Lung (tissue), 17 donors: ENCODE measurements at places on chromosomes 7 and 10. TPM values are rescaled to one million over a fixed set of nuclear protein-coding genes. Genes with fewer than 3 reads are reported as not detected.

GRCh38 chr7:68770649-68771048 is 827.6 kb upstream of the AUTS2 start:
- no peaks in the 10 kb centered on the region for H3K27me3 ChIP-seq
- H3K27ac ChIP-seq = no peak overlapping the region
- no peak overlapping the region for H3K4me3 ChIP-seq
- no peaks in the 10 kb centered on the region for H3K4me1 ChIP-seq
- DNase-seq = peak; percentile 50
- no peaks in the 10 kb centered on the region for H3K36me3 ChIP-seq

DNA sequence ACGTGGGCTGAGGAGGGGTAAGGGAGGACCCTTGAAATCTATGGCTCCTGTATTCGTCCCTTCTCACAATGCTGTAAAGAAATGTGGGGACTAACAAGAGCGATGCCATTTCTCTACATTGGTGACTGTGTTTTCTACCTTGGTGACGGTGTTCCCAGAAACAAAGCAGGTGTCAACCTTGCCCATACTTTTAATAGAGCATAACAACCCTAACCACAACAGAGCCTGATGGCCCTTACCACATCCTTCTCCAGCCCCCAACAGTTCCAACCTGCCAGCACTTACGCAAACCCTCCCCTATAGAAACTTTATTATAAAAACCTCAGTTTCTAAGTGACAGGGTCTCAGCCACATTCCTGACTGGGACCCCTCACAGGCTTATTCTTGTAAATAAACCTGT is 28.2 kb upstream of the ADCYAP1R1 start:
- no peaks in the 10 kb centered on the region for H3K36me3 ChIP-seq
- DNase-seq = no peak
- H3K4me1 ChIP-seq = no peaks in the 10 kb centered on the region
- no peak overlapping the region for H3K4me3 ChIP-seq
- H3K27ac ChIP-seq = no peak overlapping the region

- no peaks in the 10 kb centered on the region for H3K27me3 ChIP-seq
- no peak for DNase-seq
- H3K4me3 ChIP-seq = no peak overlapping the region
- H3K36me3 ChIP-seq = no peaks in the 10 kb centered on the region
- H3K27ac ChIP-seq = no peak overlapping the region
- H3K4me1 ChIP-seq = peaks cover 17% of the 10 kb centered on the region
These were observed 22.0 kb upstream of the SLF2 start for GRCh38 chr10:100890673-100891317.

DNA sequence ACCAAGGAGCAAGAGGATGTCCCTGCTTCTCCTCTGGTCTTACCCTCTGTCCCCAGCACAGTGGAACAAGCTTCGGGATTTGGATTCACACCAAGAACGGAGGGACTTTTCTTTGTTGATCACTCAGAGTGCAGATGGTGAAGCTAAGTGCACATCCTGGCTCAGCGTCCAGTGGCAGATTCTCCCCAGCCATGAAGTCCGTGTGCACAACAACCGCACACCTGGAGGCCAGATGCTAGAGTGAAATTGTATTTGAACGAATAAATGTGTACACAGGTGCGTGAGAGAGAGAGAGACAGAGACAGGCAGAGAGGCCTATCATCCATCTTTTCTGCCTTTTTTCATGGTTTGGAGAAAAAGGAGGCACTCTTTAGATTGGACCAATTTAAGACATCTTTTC is 31.5 kb downstream of the ASB13 start:
- peaks cover 2% of the 10 kb centered on the region for H3K4me1 ChIP-seq
- peaks cover 4% of the 10 kb centered on the region for H3K36me3 ChIP-seq
- no peak for DNase-seq
- H3K27me3 ChIP-seq = no peaks in the 10 kb centered on the region

MMRN2 gene
- 42.3 TPM for total RNA-seq

- no peak for DNase-seq
- H3K27me3 ChIP-seq = no peaks in the 10 kb centered on the region
- no peaks in the 10 kb centered on the region for H3K36me3 ChIP-seq
- peaks cover 9% of the 10 kb centered on the region for H3K4me1 ChIP-seq
- peak overlapping the region; percentile 5 for H3K4me3 ChIP-seq
- H3K27ac ChIP-seq = peak overlapping the region; percentile 93
These were observed 25.2 kb downstream of the ZNF775 start for GRCh38 chr7:150404172-150404804.

- no peak overlapping the region for H3K4me3 ChIP-seq
- no peak overlapping the region for H3K27ac ChIP-seq
- H3K36me3 ChIP-seq = no peaks in the 10 kb centered on the region
- DNase-seq = no peak
These were observed 2.1 kb upstream of the PPP2R2D start for GRCh38 chr10:131898713-131899112.

DNA sequence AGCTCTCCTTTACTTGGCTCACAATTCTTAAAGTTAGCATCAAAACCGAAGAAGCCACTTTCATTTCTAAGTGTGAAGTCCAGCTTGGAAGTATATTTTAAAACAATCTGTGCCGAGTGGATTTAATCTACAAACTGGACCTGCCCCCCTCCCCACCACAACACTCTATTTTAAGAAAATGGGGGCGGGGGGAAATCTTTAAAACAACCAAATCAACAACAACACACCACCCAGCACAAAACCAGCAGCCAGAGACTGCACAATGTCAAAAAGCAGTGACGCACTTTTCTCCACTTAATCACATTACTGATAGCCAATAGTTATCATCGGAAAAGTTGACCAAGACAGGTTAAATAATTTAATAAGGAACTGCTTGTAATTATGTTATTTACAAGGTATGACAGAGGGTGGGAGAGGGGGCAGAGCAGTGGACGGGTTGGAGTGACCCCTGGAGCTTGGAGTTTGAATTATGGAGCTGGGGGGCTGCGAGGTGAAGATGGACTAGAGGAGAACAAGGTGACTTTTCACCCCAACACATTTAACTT is 2.8 kb downstream of the EBF3 start:
- no peak overlapping the region for H3K27ac ChIP-seq
- H3K36me3 ChIP-seq = no peaks in the 10 kb centered on the region
- H3K4me3 ChIP-seq = no peak overlapping the region
- H3K4me1 ChIP-seq = no peaks in the 10 kb centered on the region

GRCh38 chr7:116798232-116798631 is 64.2 kb upstream of the CAPZA2 start:
- peaks cover 7% of the 10 kb centered on the region for H3K36me3 ChIP-seq
- no peak for DNase-seq
- no peak overlapping the region for H3K27ac ChIP-seq
- no peak overlapping the region for H3K4me3 ChIP-seq

OR6B1 gene
- total RNA-seq = not detected

DNA sequence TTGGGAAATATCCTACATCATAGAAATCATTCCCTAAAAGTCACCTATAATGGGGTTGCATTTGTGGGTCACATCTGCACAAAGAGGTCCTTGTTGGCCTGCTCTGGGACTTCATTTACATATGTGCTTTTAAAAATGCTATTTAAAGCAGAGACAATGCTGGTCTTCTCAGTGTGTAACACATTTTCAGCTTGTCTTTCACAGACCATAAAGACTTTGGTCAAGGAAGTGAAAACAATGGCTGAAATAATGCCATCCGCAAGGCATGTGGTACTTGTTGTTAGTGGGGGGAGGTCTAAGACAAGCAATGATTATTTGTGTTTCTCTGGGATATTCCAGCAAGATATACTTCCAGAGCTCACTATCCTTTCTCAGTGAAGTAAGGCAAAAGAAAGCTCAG is 84.6 kb upstream of the PDLIM1 start:
- H3K27ac ChIP-seq = peak overlapping the region; percentile 45
- H3K36me3 ChIP-seq = peaks cover 30% of the 10 kb centered on the region
- no peaks in the 10 kb centered on the region for H3K4me1 ChIP-seq
- H3K27me3 ChIP-seq = no peaks in the 10 kb centered on the region
- DNase-seq = no peak
- H3K4me3 ChIP-seq = no peak overlapping the region

DNA sequence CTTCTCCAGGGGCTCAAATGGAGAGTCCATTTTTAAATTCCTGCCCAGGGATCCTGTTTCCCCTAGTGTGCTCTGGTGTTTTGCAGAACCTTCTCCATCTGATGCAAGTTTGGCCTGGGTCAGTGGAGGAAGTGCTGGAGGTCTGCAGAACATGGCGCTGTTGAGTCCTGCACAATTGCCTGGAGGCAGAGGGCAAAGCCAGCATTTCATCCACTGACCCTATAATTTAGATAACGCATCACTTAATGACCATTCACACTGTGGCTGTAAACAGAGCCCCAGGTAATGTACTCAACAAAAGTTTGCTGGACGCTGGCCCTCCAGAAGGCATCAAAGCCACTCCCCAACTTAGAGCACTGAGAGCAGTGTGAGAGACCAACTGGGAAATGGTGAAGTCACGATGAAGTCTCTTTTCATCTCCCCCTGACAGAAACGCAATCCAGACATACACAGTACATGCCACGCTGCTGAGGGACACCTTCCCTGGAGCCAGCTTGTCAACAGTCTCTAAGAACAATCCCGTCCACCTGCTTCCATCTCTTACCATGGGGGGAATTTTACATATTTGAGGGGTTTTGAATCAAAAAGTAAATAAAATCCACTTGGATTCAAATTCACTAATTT is 13.4 kb downstream of the C10orf71 start:
- DNase-seq = no peak
- H3K4me3 ChIP-seq = no peak overlapping the region
- H3K27ac ChIP-seq = no peak overlapping the region
- H3K36me3 ChIP-seq = no peaks in the 10 kb centered on the region
- no peaks in the 10 kb centered on the region for H3K4me1 ChIP-seq
- peaks cover 3% of the 10 kb centered on the region for H3K27me3 ChIP-seq

- H3K4me3 ChIP-seq = no peak overlapping the region
- peak overlapping the region; percentile 68 for H3K27ac ChIP-seq
- peaks cover 8% of the 10 kb centered on the region for H3K4me1 ChIP-seq
- H3K27me3 ChIP-seq = no peaks in the 10 kb centered on the region
These were observed 27.6 kb downstream of the NRP1 start for GRCh38 chr10:33306701-33307519.

FOXP2 gene
- total RNA-seq = 49.3 TPM

- H3K27ac ChIP-seq = no peak overlapping the region
- DNase-seq = no peak
- no peaks in the 10 kb centered on the region for H3K27me3 ChIP-seq
- H3K36me3 ChIP-seq = no peaks in the 10 kb centered on the region
- no peak overlapping the region for H3K4me3 ChIP-seq
These were observed 217.0 kb upstream of the STEAP4 start for GRCh38 chr7:88523645-88524044.
